ENCODE measurements at places on chromosomes 13 and 19.
A peak's percentile ranks its signal among the peaks of the same experiment; 100 is the strongest.

- H3K27me3 ChIP-seq: no peaks in the 10 kb centered on the region
- peaks cover 25% of the 10 kb centered on the region for H3K36me3 ChIP-seq
- no peak overlapping the region for H3K4me3 ChIP-seq
- no peak for DNase-seq
These were observed 20.6 kb upstream of the PLPP2 start for GRCh38 chr19:311813-312261.

- H3K4me3 ChIP-seq: no peak overlapping the region
- peaks cover 4% of the 10 kb centered on the region for H3K27me3 ChIP-seq
- H3K27ac ChIP-seq: no peak overlapping the region
- peaks cover 43% of the 10 kb centered on the region for H3K36me3 ChIP-seq
- H3K4me1 ChIP-seq: no peaks in the 10 kb centered on the region
- DNase-seq: no peak
These were observed 6.5 kb downstream of the PLPPR3 start for GRCh38 chr19:815079-815774.

- H3K27me3 ChIP-seq: no peaks in the 10 kb centered on the region
- H3K4me3 ChIP-seq: no peak overlapping the region
- no peak for DNase-seq
- no peaks in the 10 kb centered on the region for H3K36me3 ChIP-seq
- H3K27ac ChIP-seq: no peak overlapping the region
These were observed 56.9 kb upstream of the TSHZ3 start for GRCh38 chr19:31406106-31406505.

DNA sequence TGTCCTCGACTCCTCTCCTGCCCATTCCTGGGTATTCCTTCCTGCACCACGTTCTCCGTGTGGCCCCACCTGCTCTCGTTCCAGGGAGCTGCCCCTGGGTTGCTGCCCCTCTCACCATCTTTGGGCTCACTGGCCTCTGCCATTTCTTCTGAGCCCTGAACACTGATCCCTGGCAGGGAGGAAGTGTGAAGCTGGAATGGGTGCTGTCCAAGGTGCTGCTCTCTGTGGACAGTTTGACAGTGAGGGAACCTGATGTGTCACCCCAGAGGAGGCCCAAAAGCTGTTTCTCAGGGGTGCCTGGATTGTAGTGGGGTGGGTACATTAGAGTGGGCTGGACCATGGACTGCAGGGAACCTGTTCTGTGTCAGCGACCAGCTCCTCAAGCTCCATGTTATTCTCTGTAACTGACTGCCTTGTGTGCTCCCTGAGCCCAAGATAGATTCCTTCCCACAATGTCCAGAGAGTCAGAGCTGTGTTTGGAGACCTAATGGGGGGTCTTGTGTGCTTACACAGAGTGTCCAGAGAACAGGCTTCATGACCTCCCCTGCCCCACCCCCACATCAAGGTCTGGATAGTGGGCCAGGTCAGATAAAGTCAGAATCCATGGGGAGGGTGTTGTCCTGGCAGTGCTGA lies 7.2 kb upstream of the CEACAM8 start:
- H3K4me3 ChIP-seq: no peak overlapping the region
- H3K4me1 ChIP-seq: no peaks in the 10 kb centered on the region
- no peak overlapping the region for H3K27ac ChIP-seq
- DNase-seq: peak; percentile 82
- H3K36me3 ChIP-seq: no peaks in the 10 kb centered on the region

Data from activated CD4-positive, alpha-beta T cell treated with anti-CD3 and anti-CD28 coated beads, Interleukin-2, amount 10 ng/mL, durations not matched to agents 24 days and 14 days (primary cell).